Lower lobe of right lung (tissue), 2 donors: ENCODE measurements at places on chromosomes 16 and 17.

- DNase-seq: peak; percentile 80
These were observed 25.2 kb upstream of the USP36 start for GRCh38 chr17:78865682-78866390.

DNA sequence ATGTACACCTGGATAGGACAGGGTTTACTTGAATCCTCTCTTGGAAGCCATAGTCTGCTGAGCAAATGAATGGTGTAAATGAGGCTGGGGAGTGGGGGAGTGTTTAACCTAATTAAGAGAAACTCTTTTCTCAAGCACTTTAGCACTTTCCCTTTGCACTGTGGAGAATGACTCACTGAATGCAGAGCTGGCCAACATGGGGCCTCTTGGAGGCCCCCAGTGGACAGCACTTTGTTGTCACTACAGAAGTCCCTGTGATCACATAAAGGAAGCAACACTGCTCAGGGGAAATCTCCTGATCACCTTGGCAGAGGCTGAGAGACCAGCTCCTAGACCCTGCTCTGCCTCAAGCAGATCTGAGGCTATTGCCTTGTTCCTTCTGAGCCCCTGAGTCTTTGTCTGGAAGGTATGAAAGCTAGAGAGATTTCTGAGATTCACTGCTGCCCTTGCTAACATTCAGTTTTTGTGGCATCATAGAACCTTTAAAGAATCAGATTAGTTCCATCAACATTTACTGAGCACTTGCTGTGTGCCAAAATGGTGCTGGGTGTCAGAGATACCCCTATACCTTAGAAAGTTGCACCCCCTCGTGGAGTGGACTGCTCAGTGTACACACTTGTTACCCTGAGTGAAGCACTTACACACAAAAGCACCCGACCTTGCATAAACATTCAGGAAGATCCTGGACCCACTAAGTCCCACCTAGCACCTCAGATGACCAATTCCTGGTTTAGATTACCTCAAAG lies 230.1 kb upstream of the CCL2 start:
- DNase-seq: no peak

GRCh38 chr16:86227801-86228200 lies 282.5 kb upstream of the FOXF1 start:
- no peak for DNase-seq

- peak; percentile 87 for DNase-seq
These were observed 8.9 kb downstream of the BAIAP2 start for GRCh38 chr17:81043725-81044427.

DNA sequence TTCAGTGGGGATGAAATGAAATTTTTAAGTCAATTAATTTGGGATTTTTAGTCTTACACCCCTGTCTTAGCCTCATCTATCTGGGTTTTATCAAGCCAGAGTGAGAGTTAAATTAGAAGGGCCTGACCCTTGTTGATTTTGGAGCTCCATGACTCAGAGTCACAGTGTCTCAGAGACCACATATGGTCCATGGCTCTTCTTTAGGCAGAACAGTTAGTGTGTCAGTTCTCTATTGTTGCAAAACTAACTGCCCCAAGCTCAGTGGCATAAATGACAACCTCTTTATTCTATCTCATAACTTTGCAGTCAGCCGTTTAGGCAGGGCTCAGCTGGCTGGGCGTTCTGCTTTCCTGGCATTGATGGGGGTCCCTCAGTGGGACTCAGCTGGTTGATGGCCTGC lies 44.7 kb downstream of the IRF8 start:
- no peak for DNase-seq

DNA sequence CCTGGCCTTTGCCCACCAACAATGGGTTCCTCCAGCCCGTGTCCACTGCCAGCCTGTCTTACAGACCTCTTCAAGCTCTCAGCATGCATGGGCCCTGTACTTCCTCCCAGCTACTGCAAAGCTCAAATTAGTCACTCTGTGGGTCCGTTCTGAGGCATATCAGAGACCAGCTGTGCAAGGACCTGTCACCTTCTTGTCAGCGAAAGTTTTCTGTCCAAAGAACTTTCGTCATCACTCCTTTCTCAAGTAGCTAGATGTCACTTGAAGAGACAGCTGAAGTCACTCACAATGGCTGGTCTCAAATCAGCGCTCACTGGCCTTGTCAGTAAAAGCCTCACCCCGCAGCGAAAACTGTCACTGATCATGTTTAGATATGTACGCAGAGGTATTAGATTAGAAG lies 91.4 kb upstream of the DYNLRB2 start:
- DNase-seq: no peak

DNA sequence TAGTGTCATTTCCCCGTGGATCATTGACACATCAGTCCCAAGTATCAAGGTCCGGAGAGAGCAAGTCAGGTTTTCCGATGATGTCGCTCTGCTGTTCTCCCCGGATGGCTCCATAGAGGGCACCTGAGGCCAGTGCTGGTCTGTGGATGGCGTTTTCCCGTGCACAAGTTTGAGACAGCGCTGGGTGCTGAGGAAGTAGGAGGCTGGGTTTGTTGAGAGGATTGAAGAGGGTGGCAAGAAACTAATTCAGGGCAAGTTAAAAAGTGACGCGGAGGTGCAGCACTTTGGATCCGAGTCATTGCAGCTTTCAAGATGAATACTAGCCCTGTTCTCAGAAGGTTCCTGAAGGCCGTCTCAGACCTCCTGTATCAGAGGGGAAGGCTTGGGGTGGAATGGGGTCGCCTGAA lies 7.7 kb downstream of the NUBP1 start:
- no peak for DNase-seq

DNA sequence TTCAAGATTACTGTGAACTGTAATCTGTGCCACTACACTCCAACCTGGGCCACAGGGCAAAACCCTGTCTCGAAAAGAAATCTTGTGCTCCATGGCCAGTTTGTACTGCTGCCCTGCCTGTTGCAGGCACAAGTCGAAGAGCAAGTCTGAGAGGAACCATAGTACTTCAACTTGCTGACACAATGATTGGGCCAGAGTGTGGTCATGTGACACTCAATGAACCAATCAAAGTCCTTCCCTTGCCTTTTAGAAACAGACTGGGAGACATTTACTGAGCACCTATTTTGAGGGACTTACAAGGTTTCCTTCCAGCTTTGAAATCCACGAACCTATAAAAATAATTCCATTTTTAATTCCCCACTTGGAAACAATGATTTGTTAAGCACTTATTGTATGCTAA lies 39.8 kb upstream of the TMC5 start:
- DNase-seq: no peak
